Activated naive CD4-positive, alpha-beta T cell treated with Interleukin-2 at 50 U/mL for 16 hours (primary cell): ENCODE measurements at places on chromosomes 5 and 9.

GRCh38 chr9:19148187-19148586 lies 20.9 kb upstream of the PLIN2 start:
- DNase-seq, result no peak

- DNase-seq, result no peak
Measured at GRCh38 chr5:170571281-170571731, 67.5 kb downstream of the KCNIP1 start.

GRCh38 chr5:121138495-121138907 lies 674.4 kb downstream of the PRR16 start:
- DNase-seq, result no peak

- DNase-seq, result no peak
Measured at GRCh38 chr9:90808890-90809685, 7.5 kb downstream of the SYK start.

- no peak for DNase-seq
Measured at GRCh38 chr9:137269231-137269772, 8.2 kb upstream of the TOR4A start.

- no peak for DNase-seq
Measured at GRCh38 chr5:78076351-78076750, 218.1 kb downstream of the AP3B1 start.

- peak; percentile 69 for DNase-seq
Measured at GRCh38 chr9:130707225-130707976, 13.8 kb downstream of the EXOSC2 start.

DNA sequence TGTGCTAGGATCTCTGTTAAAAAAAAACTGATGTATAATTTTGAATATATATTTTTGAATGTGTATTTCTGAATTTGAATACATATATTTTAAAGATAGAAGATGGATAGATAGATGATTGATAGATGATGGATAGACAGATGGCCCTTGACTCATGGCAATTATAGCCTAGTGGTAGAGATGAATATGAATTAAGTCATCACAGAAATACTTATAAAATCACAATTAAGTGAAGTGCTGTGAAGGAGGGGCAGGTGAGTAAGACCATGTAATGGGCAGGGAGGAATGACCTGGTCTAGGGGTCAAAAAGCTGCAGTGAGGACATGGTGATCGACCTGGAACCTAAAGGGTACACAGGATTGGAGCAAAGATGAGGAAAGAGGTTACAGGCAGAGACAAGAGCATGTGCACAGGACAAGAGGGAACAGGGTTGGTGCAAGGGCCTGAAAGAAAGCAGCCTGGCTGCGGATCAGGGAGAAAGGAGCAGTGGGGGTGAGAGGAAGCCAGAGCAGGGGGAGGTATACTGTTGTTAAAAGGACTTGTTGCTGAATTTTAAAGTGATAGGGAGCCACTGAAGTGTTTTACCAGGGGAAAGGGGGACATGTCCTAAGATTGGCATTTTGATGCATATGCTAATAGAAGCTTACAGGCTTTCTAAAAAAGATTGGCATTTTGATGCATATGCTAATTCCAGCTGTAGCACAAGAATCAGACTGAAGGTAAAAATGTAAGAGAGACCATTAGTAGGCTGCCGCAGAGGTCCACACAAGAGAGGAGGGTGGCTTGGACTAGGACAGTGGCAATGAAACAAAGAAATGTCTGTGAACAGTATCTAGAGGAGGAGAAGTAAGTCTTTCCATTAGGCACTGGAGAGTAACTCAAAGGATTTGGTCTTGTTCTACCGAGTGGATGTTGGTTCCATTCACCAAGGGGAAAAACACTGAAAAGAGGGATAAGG lies 527.8 kb downstream of the AGTPBP1 start:
- no peak for DNase-seq

- DNase-seq, result peak; percentile 14
Measured at GRCh38 chr9:136694163-136694871, 7.1 kb upstream of the AGPAT2 start.

GRCh38 chr5:141507387-141508091 lies 18.7 kb downstream of the PCDHGC5 start:
- no peak for DNase-seq

GRCh38 chr9:4214486-4214885 lies 85.4 kb downstream of the GLIS3 start:
- DNase-seq, result no peak

DNA sequence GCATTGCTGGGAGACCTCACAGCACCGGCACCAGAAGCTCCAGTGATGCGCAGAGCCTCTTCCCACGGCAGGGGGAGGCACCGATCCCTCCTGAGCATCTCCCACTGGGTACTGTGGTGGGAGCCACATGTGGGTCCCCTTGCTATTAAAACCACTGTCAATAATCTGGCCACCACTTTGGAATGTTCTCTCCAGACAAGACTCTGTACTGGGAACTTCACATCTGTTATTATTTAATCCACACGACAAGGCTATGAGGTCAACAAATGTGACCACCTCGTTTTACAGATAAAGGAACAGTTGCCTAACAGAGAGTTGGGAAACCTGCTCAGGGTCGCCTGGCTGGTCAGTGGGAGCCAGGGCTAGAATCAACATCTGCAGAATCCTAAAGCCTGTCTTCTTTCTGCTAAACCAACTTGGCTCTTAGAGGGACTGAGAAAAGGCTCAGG lies 72.7 kb downstream of the EPB41L4B start:
- DNase-seq, result no peak

DNA sequence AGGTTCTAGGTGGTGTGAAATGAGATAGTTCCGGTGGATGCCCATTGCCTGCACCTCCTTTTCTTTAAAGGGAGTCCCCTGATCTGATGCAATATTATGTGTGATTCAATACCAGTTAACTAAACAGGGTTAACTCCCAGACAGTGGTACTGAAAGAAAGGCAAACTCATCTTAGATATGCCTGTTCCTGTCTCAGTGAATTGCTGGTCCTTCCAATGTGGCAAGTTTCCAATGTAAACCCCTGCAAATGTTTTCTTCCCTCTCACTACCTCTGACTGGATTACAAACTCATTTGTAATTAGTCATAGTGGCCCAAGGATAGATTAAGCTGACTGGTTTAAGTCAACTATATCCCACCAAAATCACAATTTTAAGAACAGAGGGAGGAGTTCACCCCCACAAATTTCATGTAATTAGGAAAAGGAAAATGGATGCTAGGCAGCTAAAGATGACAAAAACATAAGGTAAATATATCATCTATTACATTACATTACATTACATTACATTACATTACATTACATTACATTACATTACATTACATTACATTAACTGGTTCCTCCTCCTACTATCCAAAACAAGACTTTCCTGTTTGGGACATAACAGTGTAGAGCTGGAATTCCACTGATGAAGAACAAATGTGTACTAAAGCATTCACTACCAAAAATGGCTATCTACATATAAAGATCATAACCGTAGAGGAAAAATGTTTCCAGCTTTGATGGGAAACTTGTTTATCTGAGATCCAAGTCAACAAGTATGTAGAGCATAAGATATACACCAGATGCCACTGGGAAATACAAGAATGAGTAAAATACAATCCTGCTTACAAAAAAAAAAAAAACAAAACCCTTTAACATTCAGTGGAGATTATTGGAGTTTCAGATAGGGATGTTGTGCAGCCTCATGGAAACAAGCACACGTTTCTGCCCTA lies 121.5 kb upstream of the SNX2 start:
- no peak for DNase-seq

DNA sequence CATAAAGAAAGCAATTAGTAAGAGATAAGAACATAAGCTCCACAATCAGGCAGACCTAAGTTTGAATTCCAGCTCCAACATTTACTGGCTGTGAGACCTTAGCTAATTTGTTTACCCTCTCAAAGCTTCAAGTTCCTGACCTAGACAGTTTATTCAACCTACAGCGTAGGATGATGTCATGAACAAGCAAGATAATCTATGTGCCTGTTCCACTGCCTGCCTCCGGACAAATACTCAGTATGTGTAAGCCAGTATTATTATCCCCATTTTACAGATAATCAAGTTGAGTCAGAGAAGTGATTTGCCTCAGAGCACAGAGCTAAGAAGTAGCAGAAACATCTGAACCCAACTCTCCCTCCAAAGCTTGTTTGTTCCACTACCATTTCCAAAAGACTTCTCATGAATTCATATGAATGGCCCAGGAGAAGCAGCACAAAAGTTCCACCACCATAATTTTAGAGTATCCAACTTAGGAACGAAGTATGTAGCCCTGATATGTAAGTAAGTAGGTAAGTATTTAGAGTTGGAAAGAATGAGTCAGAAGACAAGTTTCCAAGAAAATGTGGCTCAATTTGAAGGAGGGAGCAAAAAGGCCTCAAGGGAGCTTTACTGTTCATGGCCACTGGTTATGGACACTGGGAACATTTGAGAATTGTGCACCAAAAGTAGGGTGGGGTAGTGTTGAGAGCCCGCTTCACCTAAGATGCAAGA lies 398.2 kb downstream of the NFIB start:
- no peak for DNase-seq

- peak; percentile 52 for DNase-seq
Measured at GRCh38 chr9:134025606-134026541, 593 bp downstream of the BRD3OS start.

DNA sequence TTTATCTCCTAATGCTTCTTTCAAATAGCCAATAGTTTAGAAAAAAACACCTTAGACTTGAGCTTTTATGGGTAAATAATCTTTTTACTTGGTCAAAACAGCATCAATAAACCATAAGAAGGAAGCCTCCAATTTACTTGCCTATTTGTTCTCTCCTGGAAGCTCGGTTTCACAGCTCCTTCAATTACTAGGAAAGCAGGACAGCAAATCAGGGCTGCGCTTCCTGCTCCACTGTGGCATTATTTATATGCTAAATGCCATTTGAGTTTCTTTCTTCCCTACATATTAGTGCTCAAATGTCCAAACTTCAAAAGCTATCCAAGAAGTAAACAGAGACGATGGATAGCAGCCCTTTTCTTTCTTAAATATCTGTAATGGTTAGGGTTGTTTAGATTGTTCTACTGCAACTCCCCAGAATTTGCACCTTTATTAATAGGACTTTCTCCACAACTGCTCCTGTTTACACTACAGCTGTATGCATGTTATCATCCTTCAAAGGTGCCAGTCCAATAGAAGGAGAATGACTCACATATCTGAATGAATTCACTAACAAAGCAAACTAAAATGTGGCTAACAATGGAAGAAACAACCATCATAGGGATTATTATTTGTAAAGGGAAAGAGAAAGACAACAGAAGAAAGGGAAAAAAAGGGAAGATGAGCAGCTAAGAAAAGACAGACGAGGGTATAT lies 58.7 kb downstream of the MED27 start:
- no peak for DNase-seq

DNA sequence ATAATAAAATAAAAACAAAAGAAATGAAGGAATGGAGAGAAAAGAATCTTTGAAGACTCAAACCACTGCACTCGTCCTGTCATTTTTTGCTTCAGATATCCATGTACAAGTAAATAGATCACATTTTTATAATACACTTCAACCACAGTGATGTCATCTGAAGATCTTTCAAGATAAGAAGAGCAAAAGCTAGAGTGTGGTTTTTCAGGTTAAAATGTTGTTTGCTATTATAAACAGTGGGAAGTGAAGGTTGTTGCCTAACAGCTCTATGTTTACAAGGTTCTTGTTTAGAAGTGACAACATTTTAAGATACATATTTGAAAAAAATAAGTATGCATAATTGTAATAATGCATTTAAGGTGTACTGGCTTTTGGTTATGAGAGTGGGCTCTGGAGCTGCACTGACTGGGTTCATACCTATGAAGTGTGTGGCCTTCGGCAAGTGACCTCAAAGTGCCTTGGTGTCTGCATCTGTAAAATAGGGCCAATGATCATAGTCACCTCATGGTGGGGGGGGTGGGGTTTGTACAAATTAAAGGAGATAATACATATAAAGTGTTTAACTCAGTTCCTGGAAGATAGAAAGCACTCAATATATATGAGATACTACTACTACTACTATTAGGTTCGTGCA lies 45.5 kb upstream of the IL7R start:
- DNase-seq, result peak; percentile 39

DNA sequence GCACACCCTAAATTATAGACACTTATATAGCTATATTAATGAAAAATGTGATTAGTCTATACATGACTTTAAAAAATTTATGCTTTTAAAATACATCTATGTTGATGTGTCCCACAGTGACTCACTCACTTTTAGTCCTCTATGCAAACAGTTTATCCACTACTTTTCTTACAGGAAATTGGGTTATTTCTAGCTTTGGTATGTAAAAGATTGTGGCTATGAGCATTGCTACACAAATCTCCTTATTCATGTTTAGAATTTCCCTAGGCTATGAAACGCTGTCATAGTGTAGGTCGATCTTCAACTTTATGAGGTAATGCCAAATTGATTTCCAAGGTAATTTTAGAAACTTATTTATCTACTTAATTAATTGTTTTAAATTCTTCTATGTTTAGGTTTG lies 687.4 kb downstream of the PRR16 start:
- no peak for DNase-seq

GRCh38 chr9:107539427-107540163 lies 50.0 kb upstream of the KLF4 start:
- no peak for DNase-seq

- no peak for DNase-seq
Measured at GRCh38 chr5:85716344-85717202, 901.2 kb upstream of the COX7C start.

GRCh38 chr9:125258832-125259534 lies 2.6 kb upstream of the GAPVD1 start:
- no peak for DNase-seq

GRCh38 chr5:178590141-178590923 lies at the start of gene COL23A1:
TSS of gene COL23A1 (minus strand) at chr5:178590393.
- DNase-seq, result peak; percentile 22

- no peak for DNase-seq
Measured at GRCh38 chr5:89901983-89902382, 507.6 kb downstream of the CETN3 start.

- no peak for DNase-seq
Measured at GRCh38 chr5:31768046-31768445, 129.1 kb downstream of the PDZD2 start.

GRCh38 chr5:50663636-50664035 lies 2.8 kb upstream of the PARP8 start:
- no peak for DNase-seq

GRCh38 chr5:8913522-8913921 lies 632.4 kb downstream of the SEMA5A start:
- DNase-seq, result no peak

- no peak for DNase-seq
Measured at GRCh38 chr5:84602371-84602771, 217.7 kb upstream of the EDIL3 start.

DNA sequence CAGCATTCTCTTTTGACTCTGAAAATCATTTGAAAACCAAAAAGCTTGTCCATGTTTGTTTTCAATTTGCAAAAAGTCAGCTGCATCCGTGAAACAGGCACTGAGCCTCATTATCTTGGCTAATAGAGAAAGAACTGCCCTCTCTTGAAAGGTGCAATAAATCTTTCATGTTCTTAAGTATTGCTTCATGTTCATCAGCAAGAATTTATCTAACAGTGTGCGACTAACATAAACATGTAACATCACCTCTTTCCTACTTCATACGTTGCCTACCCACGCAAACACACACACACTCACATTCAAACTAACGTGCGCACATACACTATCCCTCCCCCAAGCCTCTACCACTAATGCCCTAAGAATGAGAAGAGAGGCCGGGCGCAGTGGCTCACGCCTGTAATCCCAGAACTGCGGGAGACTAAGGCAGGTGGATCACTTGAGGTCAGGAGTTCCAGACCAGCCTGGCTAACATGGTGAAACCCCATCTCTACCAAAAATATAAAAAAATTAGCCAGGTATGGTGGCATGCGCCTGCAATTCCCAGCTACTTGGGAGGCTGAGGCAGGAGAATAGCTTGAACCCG lies 629.7 kb upstream of the ZNF608 start:
- no peak for DNase-seq

GRCh38 chr9:13721481-13722235 lies 442.2 kb upstream of the MPDZ start:
- DNase-seq, result no peak
